ENCODE measurements at places on chromosomes 16 and 17. TPM values are rescaled to one million over a fixed set of nuclear protein-coding genes. Genes with fewer than 3 reads are reported as not detected.

GRCh38 chr17:61581611-61582349, 9.2 kb downstream of the NACA2 start:
- no peak overlapping the region for H3K4me3 ChIP-seq
- no peak for DNase-seq
- H3K27ac ChIP-seq: no peak overlapping the region
- H3K36me3 ChIP-seq: no peaks in the 10 kb centered on the region

Gene ANKS4B
- polyA plus RNA-seq: 0.05 TPM

Gene RAB26
- polyA plus RNA-seq: 0.56 TPM

- H3K27ac ChIP-seq: no peak overlapping the region
- DNase-seq: peak; percentile 79
- no peak overlapping the region for H3K4me3 ChIP-seq
- H3K4me1 ChIP-seq: peaks cover 16% of the 10 kb centered on the region
These were observed 1.8 kb downstream of the TNS4 start for GRCh38 chr17:40499551-40500189.

Gene TBC1D3B
- 5.9 TPM for polyA plus RNA-seq

Gene GCGR
- not detected for polyA plus RNA-seq

Gene ABCA9
- polyA plus RNA-seq: 15.6 TPM

- no peak for DNase-seq
- H3K36me3 ChIP-seq: no peaks in the 10 kb centered on the region
- H3K4me3 ChIP-seq: no peak overlapping the region
- H3K27ac ChIP-seq: no peak overlapping the region
- H3K4me1 ChIP-seq: no peaks in the 10 kb centered on the region
- H3K27me3 ChIP-seq: no peaks in the 10 kb centered on the region
These were observed 375.5 kb downstream of the TOX3 start for GRCh38 chr16:52171481-52171880.

- no peaks in the 10 kb centered on the region for H3K36me3 ChIP-seq
- no peaks in the 10 kb centered on the region for H3K4me1 ChIP-seq
- peaks cover 5% of the 10 kb centered on the region for H3K27me3 ChIP-seq
- no peak for DNase-seq
- no peak overlapping the region for H3K27ac ChIP-seq
- no peak overlapping the region for H3K4me3 ChIP-seq
These were observed 185.9 kb downstream of the TMEM132E start for GRCh38 chr17:34765291-34765690.

DNA sequence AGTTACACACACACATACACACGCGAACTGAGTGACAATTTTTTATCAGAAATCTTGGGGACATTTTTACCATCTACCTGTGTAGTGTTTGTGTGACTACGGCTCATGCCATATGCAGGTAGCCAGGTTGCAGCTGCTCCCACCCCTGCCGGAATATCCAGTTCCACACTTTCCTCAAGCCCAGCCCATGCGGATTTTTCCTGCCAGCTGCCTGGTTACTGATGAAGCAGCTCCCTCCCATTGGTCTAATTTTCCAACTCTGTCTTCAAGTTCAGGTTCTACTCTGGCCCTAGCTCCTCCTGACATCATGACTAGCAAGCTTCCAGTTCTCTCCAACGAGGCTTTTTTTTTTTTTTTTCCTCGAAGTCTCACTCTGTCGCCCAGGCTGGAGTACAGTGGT, 4.8 kb downstream of the GSG1L2 start:
- peaks cover 2% of the 10 kb centered on the region for H3K27me3 ChIP-seq
- H3K36me3 ChIP-seq: no peaks in the 10 kb centered on the region
- H3K4me1 ChIP-seq: no peaks in the 10 kb centered on the region

- H3K27ac ChIP-seq: peak overlapping the region; percentile 18
- DNase-seq: peak; percentile 90
- no peak overlapping the region for H3K4me3 ChIP-seq
- no peaks in the 10 kb centered on the region for H3K27me3 ChIP-seq
These were observed 150.7 kb downstream of the SOCS1 start for GRCh38 chr16:11105038-11105903.

DNA sequence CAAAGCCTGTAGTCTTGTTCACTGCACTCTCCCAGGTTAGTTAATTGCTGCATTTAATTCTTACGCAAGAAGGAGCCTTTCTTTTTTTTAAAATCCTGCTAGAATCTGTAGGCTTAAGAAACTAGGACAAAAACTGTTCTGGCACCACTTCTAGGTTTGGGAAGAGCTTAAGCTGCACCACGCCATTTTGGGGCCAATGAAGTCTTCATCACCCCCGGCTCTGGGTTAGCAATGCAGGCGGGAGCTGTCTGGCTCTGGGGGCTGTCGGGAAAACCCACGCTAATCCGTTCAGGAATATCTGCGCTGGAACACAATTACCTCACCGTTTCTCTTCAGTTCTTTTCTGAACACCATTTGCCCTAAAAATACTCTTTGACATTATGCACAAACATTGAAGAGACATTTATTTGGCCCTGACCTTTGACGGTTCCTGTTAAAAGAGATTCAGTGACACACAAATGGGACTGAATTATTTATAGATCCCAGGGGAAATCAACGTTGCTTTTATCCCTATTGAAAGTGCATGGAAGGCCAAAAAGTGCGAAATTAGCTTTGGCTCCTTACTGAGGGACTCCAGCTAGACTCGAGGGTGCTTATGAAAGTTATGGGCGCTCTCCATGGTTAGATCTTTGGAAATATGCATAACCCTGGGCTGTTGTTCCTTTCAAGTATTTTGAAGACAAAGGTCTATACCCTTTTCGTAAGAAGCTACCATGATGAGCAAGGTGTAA, 249.2 kb downstream of the HAPSTR1 start:
- H3K4me3 ChIP-seq: no peak overlapping the region
- H3K27me3 ChIP-seq: no peaks in the 10 kb centered on the region
- H3K36me3 ChIP-seq: no peaks in the 10 kb centered on the region
- no peak for DNase-seq
- H3K27ac ChIP-seq: no peak overlapping the region
- H3K4me1 ChIP-seq: no peaks in the 10 kb centered on the region

Gene NACA2
- polyA plus RNA-seq: 2.2 TPM

- no peaks in the 10 kb centered on the region for H3K27me3 ChIP-seq
- no peak for DNase-seq
- no peaks in the 10 kb centered on the region for H3K4me1 ChIP-seq
- H3K4me3 ChIP-seq: no peak overlapping the region
- H3K36me3 ChIP-seq: no peaks in the 10 kb centered on the region
These were observed 365.6 kb downstream of the SLC39A11 start for GRCh38 chr17:72726936-72727335.

- no peak overlapping the region for H3K27ac ChIP-seq
- H3K4me1 ChIP-seq: no peaks in the 10 kb centered on the region
- no peak for DNase-seq
- H3K27me3 ChIP-seq: no peaks in the 10 kb centered on the region
- H3K4me3 ChIP-seq: no peak overlapping the region
- peaks cover 42% of the 10 kb centered on the region for H3K36me3 ChIP-seq
These were observed 46.9 kb downstream of the LCMT1 start for GRCh38 chr16:25158401-25158800.

Gene SLC5A10
- polyA plus RNA-seq: 0.05 TPM

DNA sequence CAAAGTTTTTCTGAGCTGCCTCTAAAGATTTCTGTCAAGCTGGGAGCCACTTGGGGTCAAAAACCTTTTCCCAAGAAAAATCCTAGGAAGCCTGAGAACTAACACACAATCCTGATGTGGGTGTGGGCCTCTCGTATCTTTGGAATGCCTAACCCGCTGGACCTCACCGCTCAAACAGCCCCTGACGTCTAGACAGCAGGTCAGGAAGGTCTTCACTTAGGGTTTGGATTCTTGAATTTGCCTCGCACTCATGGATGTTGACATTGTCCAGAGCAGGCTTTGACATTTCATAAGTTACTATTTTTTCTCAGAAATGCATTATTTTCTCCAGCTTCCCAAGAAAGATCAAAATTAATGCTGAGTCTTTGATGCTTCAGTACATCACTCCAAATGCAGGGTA, 18.9 kb downstream of the TEX2 start:
- H3K27ac ChIP-seq: no peak overlapping the region
- no peak for DNase-seq
- no peaks in the 10 kb centered on the region for H3K36me3 ChIP-seq
- H3K4me1 ChIP-seq: peaks cover 15% of the 10 kb centered on the region

GRCh38 chr17:76468634-76469010, 1.2 kb downstream of the AANAT start:
- no peaks in the 10 kb centered on the region for H3K27me3 ChIP-seq
- no peaks in the 10 kb centered on the region for H3K36me3 ChIP-seq
- peaks cover 13% of the 10 kb centered on the region for H3K4me1 ChIP-seq
- DNase-seq: no peak
- H3K4me3 ChIP-seq: no peak overlapping the region
- no peak overlapping the region for H3K27ac ChIP-seq

Gene OR3A3
- 0.04 TPM for polyA plus RNA-seq

DNA sequence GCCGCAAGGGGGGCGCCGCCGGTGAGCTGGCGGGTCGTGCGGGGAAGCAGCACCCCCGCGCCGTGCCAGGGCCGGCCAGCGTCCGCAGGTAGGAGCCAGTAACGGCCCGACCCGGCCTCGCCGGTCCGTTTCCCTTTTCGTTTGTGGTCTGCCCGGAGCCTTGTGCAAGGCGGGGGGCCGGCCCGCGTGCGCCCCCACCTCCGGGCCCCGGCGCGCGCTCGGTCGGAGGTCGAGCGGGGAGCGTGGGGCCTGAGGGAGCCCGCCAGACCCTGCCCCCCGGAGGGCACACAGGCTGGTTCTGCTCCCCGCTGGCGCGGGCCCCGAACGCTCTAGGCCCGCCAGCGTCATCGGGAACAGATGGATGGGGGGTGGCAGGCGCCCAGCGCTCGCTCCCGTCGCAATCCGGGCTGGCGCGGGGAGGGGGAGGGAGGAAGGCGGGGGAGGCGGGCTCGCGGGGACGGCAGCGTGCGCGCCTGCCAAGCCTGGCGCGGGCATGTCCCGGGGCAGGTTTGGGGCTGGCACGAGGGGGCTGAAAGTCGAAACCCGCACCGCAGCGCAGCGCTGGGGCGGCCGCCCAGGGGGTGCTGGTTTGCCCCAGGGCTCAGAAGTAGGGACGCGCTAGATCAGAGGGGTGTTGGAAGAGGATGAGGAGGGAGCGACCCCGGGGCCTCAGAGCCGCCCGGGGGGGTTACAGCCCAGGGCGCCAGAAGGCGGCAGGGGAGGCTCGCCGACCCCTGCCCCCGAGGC, 1.5 kb upstream of the GSE1 start:
- H3K36me3 ChIP-seq: no peaks in the 10 kb centered on the region
- peaks cover 62% of the 10 kb centered on the region for H3K4me1 ChIP-seq
- H3K27ac ChIP-seq: peak overlapping the region; percentile 71
- peak; percentile 87 for DNase-seq
- H3K4me3 ChIP-seq: peak overlapping the region; percentile 48

Gene RHBDL1
- polyA plus RNA-seq: 2.1 TPM

- H3K36me3 ChIP-seq: no peaks in the 10 kb centered on the region
- H3K27me3 ChIP-seq: no peaks in the 10 kb centered on the region
- no peaks in the 10 kb centered on the region for H3K4me1 ChIP-seq
- no peak overlapping the region for H3K27ac ChIP-seq
These were observed 719.7 kb upstream of the CDH8 start for GRCh38 chr16:62755938-62756337.

GRCh38 chr17:51730303-51731050, 428.0 kb downstream of the CA10 start:
- no peaks in the 10 kb centered on the region for H3K4me1 ChIP-seq
- H3K4me3 ChIP-seq: no peak overlapping the region
- H3K36me3 ChIP-seq: no peaks in the 10 kb centered on the region
- no peak overlapping the region for H3K27ac ChIP-seq
- peak; percentile 93 for DNase-seq

GRCh38 chr17:73223626-73224230, 30.9 kb downstream of the COG1 start:
- no peak overlapping the region for H3K4me3 ChIP-seq
- no peaks in the 10 kb centered on the region for H3K27me3 ChIP-seq
- no peak overlapping the region for H3K27ac ChIP-seq
- H3K4me1 ChIP-seq: peaks cover 2% of the 10 kb centered on the region
- H3K36me3 ChIP-seq: no peaks in the 10 kb centered on the region
- DNase-seq: no peak

GRCh38 chr16:57316390-57317017, 32.0 kb upstream of the PLLP start:
- peaks cover 12% of the 10 kb centered on the region for H3K4me1 ChIP-seq
- H3K27me3 ChIP-seq: no peaks in the 10 kb centered on the region
- H3K27ac ChIP-seq: no peak overlapping the region
- no peak overlapping the region for H3K4me3 ChIP-seq

Gene PNMT
- polyA plus RNA-seq: 5.1 TPM

GRCh38 chr16:12724226-12724625, 79.5 kb downstream of the CPPED1 start:
- no peaks in the 10 kb centered on the region for H3K36me3 ChIP-seq
- H3K27me3 ChIP-seq: no peaks in the 10 kb centered on the region
- no peak overlapping the region for H3K4me3 ChIP-seq
- H3K4me1 ChIP-seq: no peaks in the 10 kb centered on the region
- DNase-seq: no peak

- H3K4me3 ChIP-seq: no peak overlapping the region
- H3K27ac ChIP-seq: no peak overlapping the region
- peaks cover 2% of the 10 kb centered on the region for H3K27me3 ChIP-seq
These were observed 72.8 kb downstream of the MMD start for GRCh38 chr17:55348749-55349354.

Gene HSD17B1
- polyA plus RNA-seq: 2.2 TPM

Gene KRT33B
- 0.19 TPM for polyA plus RNA-seq

- no peak overlapping the region for H3K4me3 ChIP-seq
- H3K27me3 ChIP-seq: peaks cover 10% of the 10 kb centered on the region
- H3K27ac ChIP-seq: no peak overlapping the region
- peaks cover 18% of the 10 kb centered on the region for H3K4me1 ChIP-seq
- DNase-seq: no peak
- no peaks in the 10 kb centered on the region for H3K36me3 ChIP-seq
These were observed 398.7 kb downstream of the SOX9 start for GRCh38 chr17:72519598-72519936.

DNA sequence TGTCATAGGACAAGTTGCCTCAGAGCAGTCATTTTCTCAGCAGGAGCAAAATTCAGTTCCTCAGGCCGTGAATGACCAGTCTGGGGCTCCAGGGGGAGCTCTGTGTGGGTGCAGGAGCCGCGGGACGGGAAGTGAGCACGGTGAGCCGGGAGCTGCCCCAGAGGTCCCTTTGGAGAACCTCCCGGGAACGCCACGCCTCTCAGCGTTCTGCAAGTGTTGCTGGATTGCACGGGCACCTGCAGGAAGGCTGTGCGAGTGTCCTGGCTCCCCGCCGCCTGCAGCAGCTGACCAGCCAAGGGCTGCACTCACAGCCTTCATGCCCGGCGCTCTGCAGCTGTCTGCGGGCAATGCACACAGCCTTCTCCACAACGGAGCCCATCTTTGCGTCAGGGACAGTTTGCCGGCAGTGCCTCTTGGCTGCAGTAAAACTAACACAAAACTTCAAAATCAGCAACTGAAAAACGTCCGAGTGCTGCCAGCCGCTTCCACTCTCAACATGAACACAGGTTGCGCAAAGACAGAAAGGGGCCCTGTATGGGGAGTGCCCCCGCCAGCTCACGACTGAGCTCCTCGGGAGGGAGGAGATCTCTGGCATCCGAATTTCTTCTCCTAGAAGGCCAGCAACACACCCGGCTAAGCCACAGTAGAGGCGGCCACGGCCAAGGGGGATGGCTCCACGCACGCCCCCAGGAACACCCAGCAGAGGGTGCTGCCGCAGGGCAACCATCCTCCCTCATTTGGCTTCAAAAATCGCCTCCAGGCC, 16.0 kb downstream of the NDUFAF8 start:
- peaks cover 61% of the 10 kb centered on the region for H3K4me1 ChIP-seq
- peak; percentile 87 for DNase-seq
- peaks cover 47% of the 10 kb centered on the region for H3K36me3 ChIP-seq
- no peaks in the 10 kb centered on the region for H3K27me3 ChIP-seq

- no peaks in the 10 kb centered on the region for H3K4me1 ChIP-seq
- no peaks in the 10 kb centered on the region for H3K27me3 ChIP-seq
- no peak for DNase-seq
- no peaks in the 10 kb centered on the region for H3K36me3 ChIP-seq
- no peak overlapping the region for H3K27ac ChIP-seq
- H3K4me3 ChIP-seq: no peak overlapping the region
These were observed 9.5 kb downstream of the KCNJ16 start for GRCh38 chr17:70084476-70084875.

Gene MRC2
- polyA plus RNA-seq: 115 TPM

Measured in muscle of leg (tissue), 16 donors.